ENCODE measurements at places on chromosomes 2 and 18.
A peak's percentile ranks its signal among the peaks of the same experiment; 100 is the strongest.

GRCh38 chr2:47509250-47509649 is 106.3 kb downstream of the MSH2 start:
- no peak for DNase-seq

DNA sequence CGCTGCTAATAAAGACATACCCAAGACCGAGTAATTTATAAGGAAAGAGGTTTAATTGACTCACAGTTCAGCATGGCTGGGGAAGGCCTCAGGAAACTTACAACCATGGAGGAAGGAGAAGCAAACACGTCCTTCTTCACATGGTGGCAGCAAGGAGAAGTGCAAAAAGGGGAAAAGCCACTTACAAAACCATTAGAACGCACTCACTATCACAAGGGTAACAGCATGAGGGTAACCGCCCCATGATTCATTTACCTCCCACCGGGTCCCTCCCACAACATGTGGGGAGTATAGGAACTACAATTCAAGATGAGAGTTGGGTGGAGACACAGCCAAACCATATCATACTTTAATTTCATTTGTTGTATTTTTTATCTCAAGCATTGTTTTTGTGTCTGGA is 67.5 kb downstream of the ATP9B start:
- no peak for DNase-seq

DNA sequence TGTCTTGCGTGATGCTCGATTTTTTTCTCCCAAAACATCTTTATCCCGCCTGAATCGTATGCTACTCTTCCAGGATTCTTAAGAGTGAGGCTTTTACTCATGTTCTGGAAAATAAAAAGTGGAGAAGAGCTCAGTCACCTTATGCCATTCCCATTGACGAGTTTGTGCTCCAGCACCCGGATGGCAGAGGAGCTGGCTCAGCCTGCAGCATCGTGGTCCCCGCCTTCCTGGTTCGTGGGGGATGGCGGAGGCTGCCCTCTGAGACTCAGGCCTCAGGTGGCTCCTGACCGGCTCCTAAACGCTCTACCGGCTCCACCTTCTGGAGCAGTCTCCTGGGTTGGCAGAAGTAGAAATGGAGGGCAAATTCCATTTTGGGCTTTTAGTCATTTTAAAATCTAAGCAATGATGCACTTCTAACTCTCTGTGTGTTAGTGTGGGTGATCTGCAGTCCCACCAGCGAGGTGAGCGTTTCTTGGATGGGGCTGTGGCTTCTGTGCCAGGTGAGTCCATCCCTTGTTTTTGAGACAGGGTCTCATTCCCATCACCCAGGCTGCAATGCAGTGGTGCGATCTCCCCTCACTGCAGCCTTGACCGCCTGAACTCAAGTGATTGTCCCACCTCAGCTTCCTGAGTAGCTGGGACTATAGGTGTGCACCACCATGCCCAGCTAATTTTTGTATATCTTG is 27.8 kb downstream of the RTP5 start:
- no peak for DNase-seq

DNA sequence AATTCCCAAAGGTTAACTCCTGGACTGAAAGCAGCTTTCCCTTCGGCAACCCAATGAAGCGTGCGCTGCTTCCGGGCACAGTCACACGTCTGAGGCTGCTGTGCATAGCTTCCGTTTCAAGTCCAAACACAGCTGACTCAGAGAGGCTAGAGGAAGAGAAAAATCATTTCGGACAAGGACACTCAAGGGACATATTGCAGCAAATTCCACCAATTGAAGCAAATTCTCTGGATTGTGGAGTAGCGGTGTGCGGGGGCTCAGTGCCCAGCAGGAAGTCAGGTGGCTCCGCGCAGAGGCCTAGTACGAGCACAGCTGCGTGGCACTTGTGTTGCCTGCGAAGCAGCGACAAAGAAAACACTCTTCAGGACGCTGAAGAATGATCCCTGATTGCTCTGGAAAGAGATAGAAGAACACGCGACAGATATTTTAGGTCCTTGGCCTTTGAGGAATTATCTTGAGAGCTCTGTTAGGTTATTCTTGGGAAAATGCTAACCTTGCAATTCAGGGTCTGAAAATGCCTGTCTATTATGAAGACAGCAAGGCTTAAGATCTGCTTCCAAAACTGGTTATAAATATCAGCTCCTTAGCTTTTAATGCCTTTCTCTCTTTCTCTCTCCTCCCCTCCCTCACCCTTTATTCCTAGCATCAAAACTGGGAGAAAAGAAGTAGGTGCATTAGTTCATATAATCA is 352.6 kb upstream of the DLGAP1 start:
- no peak for DNase-seq

GRCh38 chr18:77063260-77063659 is 69.3 kb downstream of the MBP start:
- peak; percentile 80 for DNase-seq

DNA sequence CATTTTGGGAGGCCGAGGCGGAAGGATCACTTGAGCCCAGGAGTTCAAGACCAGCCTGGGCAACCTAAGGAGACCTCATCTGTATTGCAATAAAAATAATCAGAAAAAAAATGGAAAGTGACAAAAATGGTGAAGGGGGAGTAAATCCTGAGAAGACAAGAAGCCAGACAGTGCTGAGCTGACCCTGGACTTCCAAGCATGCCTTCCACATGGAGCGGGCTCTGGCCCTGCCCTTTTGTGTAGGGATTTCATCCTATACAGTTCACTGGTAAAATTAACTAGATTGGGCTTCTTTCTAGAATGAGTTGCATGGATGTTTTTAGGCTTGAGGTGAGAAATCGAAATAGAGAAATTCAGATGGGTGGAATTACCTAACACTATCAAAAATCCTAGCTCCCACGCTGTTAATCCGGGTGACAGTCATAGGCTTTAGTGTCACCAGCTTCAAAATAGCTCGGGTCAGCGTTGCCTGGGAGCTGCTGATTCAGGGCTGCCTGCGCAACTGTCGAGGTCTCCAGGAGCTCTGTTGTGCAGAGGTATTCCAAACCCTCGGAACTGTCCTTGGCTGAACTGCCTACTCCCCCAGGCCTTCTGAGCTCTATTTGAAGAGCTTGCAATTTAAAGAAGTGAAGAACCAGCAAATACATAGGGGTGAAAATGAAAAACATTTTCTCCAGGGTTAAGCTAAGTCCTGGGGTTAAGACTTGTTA is 21.5 kb upstream of the ZNF532 start:
- DNase-seq: no peak
